ENCODE measurements at places on chromosomes 12 and 14. TPM values are rescaled to one million over a fixed set of nuclear protein-coding genes. Genes with fewer than 3 reads are reported as not detected.

DNA sequence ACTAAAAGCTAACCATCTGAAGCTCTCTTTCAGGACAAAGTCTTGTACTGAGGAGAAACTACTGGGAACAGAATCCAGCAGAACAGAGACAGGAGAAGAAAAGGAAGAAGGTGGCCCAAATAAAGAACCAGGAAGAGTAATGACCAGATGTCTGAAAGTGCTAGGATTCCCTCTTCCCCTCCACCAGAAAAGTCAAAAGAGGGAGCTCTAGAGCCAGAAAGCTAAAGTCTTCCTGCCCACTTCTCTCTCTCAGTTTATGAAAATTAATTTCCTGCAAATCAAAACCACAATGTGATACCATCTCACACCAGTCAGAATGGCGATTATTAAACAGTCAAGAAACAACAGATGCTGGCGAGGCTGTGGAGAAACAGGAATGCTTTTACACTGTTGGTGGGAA lies 47.2 kb downstream of the SPPL3 start:
- DNase-seq, result no peak

KLHDC2 gene
- polyA plus RNA-seq, result 134 TPM

RTL1 gene
- polyA plus RNA-seq, result not detected

DNA sequence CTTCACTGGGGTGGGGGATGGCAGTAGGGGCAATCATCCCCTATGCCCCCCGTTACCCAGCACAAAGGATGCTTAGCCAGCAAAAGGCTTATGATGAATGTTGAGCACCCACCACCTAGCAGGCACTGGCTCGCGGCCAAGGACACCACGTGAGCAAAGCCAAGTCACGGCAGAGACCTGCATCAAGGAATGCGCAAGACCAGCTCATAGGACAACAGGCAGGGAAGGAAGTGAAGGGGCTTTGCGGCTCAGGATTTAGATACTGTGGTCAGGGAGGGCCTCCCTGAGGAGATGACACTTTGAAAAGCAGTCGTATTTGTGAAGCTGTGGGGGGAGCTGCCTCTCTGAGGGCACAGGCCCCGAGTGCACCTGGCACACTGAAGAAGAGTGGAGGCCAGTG lies 32.8 kb downstream of the SH2B3 start:
- DNase-seq, result no peak

GRCh38 chr14:94904636-94905035 lies 134.7 kb upstream of the GSC start:
- DNase-seq, result no peak

DNA sequence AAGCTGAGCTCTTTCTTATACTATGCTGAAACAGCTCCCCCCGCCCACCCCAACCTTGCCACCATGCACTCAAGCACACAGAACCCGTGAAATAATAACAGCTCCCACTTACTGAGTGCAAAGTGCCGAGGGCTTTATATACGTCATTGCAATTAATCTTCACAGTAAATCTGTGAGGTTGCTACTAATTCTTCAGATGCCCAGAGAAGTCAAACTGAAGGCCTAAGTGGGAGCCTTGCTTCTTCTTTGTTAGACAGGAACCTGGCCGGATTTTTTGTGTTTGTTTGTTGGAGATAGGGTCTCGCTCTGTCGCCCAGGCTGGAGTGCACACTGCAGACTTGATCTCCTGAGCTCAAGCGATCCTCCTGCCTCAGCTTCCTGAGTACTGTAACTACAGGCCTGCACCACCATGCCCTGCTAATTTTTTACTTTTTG lies 34.0 kb downstream of the VCPKMT start:
- DNase-seq, result no peak

DNA sequence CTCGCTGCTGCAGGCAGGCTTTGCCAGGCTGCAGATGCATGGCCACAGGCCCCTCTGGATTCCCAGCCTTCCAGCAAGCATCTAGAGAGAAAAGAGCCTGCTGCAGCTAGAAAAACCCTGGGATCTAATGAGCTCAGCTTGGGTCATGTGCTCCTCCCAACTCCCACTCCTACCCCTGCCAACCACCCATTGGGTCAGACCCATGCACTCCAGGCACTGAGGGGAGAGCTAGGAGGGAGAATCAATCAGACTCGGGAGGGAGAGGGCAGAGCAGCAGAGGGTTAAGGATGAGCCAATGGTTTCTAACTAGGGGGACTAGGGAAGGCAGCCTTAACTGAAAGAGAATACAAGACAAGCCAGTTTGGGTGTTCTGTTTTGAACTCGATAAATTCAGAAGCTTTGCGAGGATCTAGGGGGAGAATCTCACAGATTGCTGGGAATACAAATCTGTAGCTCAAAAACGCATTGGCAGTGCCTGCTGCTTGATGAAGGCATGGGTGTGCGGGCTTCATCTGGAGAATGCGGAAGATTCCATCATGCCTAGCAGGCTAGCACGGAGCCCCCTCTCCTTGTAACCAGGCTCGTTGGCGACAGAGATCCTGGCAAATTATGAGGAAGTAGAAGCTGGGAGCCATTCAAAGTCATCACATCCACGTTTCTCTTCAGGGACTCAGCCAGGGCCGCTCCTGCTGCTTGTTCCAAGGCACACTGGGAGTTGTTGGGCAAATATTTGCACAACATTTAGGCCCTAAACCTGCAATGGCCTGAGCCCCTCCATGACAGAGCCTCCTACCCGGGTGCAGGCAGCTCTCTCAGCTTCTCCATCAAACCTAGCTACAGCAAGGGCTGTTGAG lies 56.4 kb downstream of the VCPKMT start:
- no peak for DNase-seq

GRCh38 chr14:100577986-100578431 lies 9.2 kb downstream of the BEGAIN start:
- DNase-seq, result no peak

C12orf57 gene
- polyA plus RNA-seq, result 184 TPM

PDZRN4 gene
- polyA plus RNA-seq, result 5.6 TPM

- no peak for DNase-seq
These were observed 389.3 kb upstream of the USP15 start for GRCh38 chr12:61870658-61871484.

CCDC197 gene
- not detected for polyA plus RNA-seq

DNA sequence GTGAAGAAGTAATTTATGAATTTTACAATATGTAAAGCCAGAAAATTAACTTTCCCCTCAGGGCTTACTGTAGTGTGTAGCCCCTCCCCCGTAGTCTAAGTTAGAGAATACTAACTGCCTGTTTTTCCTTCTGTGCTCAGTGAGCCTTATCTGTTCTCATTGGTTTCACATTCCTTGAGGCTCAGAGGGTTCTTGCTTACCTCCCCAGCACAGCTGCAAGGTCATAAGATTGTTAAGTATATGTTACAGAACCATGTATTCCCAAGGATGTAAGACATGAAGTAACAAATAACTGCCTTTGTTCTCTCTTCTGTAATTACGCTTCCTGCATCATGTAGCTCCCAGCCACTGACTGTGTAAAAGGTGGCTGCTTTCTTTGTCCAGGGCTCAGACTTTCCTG lies 1351.1 kb downstream of the TMEM121 start:
- no peak for DNase-seq

DNA sequence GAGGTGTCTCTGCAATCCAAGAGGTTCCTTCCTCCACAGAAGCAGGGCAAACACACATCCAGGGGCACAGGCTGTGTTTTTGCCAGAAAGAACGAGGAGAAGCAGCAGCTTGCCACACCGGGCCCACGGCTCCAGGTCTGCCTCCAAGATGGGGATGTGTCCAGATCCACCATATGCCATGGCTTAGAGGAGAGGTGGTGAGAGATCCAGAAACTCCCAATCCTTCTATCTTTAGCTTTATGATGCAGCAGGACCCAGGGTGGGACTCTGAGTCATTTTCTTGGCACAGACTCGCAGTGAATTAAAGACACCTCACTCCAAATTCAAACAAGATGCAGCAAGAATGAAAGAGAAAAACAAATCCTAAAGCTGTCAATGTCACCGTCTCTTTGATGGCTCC lies 481.4 kb upstream of the TMEM132C start:
- DNase-seq, result no peak

RFC5 gene
- polyA plus RNA-seq, result 37.0 TPM

TTC9 gene
- polyA plus RNA-seq, result 3.8 TPM

- DNase-seq, result no peak
These were observed 144.4 kb upstream of the TMPO start for GRCh38 chr12:98370976-98371375.

DNA sequence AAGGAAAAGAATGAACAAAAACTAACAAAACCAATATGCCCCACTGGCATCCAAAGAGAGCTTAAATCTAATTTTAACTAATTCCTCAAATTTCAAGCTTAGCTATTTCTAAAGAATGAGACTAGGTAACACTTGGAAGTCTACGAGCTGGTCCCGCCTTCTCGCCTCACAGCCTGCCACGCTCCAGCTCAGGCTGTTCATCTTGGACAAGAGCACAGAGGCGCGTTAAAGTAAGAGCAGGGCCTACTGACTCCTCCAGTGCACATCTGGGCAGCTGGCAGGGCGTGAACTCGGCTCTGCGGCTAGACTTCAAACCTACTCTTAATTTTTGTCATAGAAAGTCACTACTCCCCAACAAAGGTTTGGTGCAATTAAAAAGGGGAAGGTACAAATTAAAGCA lies 64.6 kb downstream of the DICER1 start:
- no peak for DNase-seq

DNA sequence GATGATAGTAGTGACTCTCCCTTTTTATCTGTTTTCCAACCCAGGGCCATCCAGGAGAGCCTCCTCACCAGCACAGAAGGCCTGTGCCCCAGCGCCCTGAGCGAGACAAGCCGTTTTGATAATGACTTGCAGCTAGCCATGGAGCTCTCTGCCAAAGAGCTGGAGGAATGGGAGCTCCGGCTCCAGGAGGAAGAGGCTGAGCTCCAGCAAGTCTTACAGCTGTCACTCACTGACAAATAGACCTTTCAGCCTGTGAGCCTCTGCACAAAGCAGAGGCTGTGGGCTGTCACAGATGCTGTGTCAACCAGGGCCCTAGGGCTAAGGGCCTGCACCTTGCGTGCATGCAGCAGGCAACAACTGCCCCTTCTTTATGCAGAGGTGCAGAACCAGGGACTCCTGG lies 11.0 kb downstream of the C12orf76 start:
- DNase-seq, result no peak

PRR4 gene
- 6.8 TPM for polyA plus RNA-seq

DNA sequence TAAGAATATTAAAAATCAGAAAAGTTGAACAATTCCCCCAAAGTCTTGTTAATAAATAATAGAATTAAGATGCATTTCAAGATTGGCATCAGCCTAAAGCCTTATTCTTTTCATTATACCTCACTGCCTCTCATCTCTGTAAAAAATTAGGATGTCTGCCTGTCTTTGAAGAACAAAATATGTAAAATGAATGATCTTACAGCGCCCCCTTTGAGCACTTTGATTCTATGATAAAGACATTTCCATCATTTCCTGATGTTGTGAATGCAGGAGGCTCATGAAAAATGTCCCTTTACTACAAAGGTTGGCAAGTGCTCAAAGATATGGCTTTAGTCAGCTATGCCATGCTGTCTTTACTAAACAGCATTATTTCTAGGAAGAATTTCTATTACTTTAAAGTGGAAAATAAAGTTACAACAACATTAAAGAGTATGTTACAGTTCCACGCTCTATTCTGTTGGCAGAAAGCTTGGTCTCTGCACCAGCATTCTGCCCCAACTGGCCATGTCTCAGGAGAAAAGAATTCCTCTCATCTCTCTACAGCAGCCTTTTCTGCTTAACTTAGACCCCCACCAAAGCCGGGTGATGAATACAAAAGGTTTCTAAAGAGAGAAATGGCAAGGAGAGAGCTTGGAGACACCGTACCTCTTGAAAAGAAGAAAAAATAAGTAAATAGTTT lies 95.1 kb downstream of the LLPH start:
- no peak for DNase-seq

DNA sequence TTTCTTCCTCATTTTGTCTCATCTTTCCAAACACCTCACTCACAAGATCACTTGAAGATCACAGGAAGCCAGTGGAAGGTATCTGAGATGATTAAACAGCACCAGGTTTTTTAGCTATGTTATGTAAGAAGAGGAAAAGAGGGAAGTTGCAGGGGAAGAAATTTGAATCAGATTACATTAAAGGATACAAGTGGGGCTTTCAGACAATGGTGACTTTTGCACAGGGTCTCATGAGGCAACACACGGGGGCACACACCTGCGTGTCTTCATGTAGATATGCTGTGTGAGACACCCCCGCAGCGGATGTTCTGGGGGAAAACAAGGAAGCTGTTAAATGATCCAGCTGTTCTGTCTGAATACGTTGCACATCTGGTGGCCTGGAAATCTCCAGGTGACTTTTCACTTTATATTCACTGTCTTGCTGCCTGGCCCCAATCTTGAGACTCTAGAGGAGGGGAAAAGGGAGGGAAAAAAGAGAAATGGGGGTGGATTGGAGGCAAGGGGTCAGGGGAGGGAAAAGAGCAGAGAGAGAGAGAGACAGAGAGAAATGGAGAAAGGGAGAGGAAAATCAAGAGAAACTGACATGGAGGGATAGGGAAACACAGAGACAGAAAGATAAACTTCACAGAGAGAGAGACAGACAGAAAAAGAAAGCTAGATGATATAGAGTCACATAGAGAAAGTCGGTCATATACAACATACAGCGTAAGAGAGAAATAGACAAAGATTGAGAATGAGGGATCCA lies 36.3 kb upstream of the PPP1CC start:
- DNase-seq, result no peak

PRH2 gene
- 0.41 TPM for polyA plus RNA-seq

- DNase-seq, result no peak
These were observed 99.0 kb downstream of the ESR2 start for GRCh38 chr14:64195199-64195598.

DNA sequence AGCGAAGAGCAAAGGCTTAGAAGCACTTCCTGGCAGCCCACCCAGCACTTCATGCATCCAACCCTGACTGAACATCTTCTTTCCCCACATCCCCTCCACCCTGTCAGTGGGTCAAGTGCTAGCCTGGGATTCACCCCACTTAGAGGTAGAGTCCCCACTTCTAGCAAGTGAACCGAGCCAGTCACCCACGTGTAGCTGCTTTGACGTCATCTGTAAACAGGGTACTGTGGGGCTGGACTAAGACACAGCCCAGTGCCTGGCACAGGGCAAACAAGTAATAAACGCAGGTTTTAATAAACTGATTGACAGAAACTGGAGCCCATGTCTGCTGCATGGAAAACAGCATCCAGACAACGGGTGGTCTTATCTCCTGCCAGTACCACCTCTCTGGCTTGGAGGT lies 61.7 kb downstream of the ITPK1 start:
- no peak for DNase-seq

GRCh38 chr14:67889455-67889854 lies 69.9 kb downstream of the RAD51B start:
- DNase-seq, result no peak

- no peak for DNase-seq
These were observed 129.0 kb upstream of the HMGA2 start for GRCh38 chr12:65695113-65695865.

MDGA2 gene
- polyA plus RNA-seq, result 2.0 TPM

DNA sequence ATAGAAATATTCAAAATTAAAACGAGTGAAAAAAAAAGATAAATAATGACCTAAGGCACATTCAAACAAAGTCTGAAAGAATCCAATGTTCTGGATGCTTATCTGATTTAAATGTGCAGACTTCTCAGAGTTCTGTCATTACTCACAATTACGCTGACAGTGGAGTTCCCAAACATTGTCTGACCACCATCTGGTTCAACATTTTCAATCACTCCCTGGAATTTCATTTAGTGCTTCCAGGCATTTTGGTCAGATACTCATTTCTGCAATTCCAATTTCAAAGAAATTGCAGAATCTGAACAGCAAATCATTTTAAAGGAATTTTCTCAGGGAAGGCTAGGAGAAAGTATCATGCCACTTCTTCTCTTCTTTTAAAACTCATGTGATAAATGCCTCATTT lies 398.2 kb upstream of the PDE3A start:
- DNase-seq, result no peak

RIPK3 gene
- 3.3 TPM for polyA plus RNA-seq

POTEM gene
- polyA plus RNA-seq, result not detected

- no peak for DNase-seq
These were observed 2.3 kb upstream of the C14orf39 start for GRCh38 chr14:60488175-60488574.

Measured in right renal pelvis (tissue), 4 donors.